ENCODE measurements at places on chromosomes 5 and 9.
A peak's percentile ranks its signal among the peaks of the same experiment; 100 is the strongest.

DNA sequence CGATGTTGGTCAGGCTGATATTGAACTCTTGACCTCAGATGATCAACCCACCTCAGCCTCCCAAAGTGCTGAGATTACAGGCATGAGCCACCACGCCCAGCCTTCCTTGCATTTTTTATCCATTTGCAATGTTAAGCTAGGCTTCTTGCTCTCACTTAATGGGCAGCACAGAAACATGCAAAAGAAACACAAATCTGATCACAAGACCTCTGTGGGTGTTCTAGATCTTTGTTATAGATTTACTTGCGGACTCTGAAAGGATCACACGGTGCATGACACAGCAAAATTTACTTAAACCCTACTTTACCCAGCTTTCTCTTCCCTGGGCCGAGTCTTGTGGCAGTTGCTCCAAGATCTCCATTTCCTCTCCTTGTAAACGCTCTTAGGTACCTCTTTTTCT lies 71.3 kb downstream of the PSAT1 start:
- DNase-seq: no peak

GRCh38 chr9:17631396-17631795 lies 52.5 kb downstream of the SH3GL2 start:
- DNase-seq: no peak

GRCh38 chr5:148653836-148654781 lies at the start of gene HTR4:
Gene HTR4 (minus strand): TSS chr5:148654527. CDS start chr5:148637014, 17,513 bp downstream.
- no peak for DNase-seq

- DNase-seq: no peak
Measured at GRCh38 chr5:173726846-173727557, 110.6 kb upstream of the BOD1 start.

- DNase-seq: no peak
Measured at GRCh38 chr9:112894041-112894440, 3.4 kb upstream of the SLC46A2 start.

DNA sequence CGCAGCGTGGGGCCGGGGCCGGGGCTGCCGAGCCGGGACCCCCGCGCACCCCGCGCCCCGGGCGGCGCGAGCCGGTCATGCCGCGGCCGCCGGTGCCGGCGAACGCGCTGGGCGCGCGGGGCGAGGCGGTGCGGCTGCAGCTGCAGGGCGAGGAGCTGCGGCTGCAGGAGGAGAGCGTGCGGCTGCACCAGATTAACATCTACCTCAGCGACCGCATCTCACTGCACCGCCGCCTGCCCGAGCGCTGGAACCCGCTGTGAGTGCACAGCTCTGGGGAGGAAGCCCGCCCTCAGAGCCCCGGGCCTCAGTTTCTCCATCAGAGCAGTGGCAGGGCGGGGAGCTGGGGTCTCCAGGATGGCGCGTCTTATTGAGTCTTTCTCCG lies 335 bp downstream of the GALNT12 start:
- DNase-seq: peak; percentile 39

DNA sequence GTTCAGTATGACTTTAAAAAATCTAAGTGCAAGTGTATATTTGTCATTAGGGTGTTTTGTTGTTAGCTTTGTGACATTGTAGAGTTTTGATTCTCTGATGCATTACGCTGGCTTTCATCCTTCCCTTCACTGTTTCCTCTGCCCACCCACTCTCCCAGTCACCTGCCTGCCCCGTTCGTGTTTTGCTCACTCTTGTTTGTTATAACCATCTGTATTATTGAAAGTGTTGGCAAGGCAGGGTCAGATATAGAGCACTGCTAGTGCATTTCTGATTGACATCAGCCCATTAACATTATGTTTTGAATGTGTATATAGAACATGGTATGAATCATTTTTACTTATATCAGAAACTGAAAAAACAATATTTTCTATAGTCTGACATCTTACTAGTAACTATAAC lies 27.3 kb downstream of the SCGB3A1 start:
- no peak for DNase-seq

GRCh38 chr5:178098685-178099084 lies 14.6 kb upstream of the N4BP3 start:
- DNase-seq: no peak

GRCh38 chr9:37554318-37554717 lies 21.9 kb downstream of the FBXO10 start:
- no peak for DNase-seq

DNA sequence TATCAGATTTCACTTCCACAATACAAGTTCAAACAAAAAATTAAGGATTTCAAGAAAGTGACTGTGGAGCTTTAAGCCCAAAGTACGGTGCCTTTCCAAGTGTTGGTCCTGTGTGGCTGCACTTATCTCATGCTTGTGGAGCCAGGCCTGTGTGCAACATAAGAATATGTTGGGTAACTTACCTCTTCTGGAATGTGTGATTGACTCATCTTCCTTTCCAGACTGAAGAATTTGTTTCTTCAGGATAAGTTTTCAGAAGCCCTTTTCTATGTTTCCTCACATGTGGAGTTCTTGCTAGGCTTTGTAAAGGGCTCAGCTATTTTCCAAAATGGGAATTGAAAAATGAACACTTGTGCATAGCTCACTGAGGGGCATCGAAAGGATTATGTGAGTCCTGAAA lies 485.1 kb upstream of the PAPPA start:
- DNase-seq: no peak

- DNase-seq: no peak
Measured at GRCh38 chr5:132008163-132008473, 3.3 kb downstream of the ACSL6 start.

DNA sequence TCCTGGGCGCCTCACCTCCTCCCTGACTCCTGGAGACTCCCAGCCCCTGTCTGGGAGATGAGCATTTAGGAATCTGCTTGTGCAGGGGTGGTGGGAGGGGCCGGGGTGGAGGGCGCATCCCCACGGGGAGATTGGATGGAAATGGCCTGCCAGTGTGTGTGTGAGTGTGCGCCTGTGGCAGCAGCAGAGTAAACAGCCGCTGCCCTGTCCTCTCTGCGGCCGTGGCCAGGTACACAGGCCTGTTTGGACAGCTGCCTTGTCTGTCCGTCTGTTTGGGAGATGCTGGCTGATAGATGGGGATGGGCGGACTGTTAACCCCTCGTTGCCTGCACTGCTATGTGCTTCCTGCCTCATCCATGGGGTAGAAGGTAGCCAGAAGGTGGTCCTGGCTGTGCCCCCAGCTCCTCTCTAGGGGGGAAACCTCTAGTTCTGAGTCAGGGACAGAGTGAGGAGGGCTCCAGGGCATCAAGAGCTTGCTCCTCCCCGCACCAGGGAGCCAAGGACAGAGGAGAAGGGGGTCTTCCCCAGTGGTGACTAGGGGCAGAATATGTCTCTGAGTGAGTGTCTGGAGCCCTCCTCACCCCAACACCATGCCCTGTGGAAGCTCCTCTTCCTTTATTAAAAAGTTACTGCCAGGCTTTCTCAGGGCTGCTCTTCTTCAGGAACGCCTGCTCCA lies 60.1 kb downstream of the LMX1B start:
- no peak for DNase-seq

DNA sequence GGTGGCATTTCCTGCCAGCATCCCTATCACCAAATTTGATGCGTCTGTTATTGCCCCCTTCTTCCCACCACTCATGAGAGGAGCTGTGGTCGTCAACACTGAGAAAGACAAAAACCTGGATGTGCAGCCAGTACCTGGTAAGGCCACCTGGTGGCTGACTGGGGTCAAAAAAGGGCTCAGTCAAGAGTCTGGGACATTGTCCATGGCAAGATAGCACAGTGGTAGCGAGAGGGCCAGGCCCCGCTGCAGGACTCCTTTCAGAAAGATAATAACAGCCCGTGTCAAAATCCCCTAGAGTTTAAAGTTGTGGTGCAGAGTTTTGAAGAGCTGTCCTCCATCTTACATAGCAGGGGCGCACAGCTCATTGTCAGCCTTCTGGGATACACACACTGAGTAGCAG lies 40.8 kb downstream of the CSF1R start:
- no peak for DNase-seq

- no peak for DNase-seq
Measured at GRCh38 chr5:143749581-143750205, 62.3 kb upstream of the HMHB1 start.

GRCh38 chr5:166338801-166339200 lies 1952.6 kb upstream of the WWC1 start:
- no peak for DNase-seq
